Brain (organoid and tissue), 16 donors: ENCODE measurements at places on chromosomes 5 and 9.

GRCh38 chr9:68740561-68740960 lies 35.5 kb downstream of the PIP5K1B start:
- DNase-seq = no peak

DNA sequence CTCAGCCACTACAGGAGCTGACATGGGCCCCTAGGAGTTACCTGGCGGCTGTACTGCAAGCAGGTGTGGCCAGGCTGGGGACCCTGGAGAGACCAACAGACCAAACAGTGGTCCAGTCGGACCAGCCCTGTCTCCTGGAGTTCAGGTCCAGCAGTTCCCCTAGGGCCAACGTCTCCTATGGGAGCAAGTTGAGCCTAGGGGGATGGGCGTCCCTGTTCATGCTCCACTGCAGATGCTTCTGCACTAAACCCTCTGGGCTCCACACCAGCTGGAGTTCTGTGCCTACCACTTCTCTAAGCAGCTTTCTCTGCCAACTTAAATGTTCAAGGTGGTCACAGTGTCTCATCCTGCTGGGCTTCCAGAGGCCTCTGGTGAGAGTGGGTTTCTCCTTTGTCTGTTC lies 20.6 kb upstream of the OMD start:
- no peak for DNase-seq

DNA sequence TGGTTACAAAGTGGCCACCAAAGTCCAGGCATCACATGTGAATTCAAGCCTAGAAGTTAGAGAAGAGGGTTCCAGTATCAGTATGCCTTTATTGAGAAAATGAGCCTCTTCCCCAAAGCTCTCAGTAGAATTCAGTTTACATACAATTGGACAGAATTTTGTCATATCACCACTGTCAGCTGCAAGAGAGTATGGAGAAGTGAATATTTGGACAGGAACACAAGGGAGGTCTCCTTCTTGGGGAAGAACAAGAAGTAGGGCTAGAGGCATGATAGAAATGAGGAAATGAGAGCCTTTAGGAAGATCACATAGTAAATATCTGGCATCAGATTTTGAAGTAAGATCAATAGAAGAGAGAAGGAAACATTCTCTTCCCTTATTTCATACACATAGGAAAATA lies 27.8 kb upstream of the VLDLR start:
- DNase-seq = no peak

DNA sequence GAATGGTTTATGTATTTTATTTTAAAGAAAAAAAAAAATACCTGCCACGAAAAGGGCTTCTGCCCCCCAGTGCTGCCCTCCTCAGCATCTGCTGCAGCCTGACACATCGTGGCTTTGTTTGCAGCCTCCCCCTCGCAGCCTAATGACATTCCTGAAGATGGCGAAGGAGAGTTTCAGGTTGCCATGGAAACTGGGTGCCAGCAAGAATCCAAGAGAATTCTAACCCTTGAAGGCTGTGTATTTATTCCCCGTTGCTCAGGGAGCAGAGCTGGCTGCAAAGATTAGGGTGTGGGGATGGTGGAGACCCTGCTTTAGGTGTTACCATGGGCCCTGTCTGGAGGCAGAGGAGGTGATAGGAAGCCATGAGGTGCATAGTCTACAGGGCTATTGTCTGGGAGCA lies 126.6 kb downstream of the NSG2 start:
- DNase-seq = peak; percentile 96

DNA sequence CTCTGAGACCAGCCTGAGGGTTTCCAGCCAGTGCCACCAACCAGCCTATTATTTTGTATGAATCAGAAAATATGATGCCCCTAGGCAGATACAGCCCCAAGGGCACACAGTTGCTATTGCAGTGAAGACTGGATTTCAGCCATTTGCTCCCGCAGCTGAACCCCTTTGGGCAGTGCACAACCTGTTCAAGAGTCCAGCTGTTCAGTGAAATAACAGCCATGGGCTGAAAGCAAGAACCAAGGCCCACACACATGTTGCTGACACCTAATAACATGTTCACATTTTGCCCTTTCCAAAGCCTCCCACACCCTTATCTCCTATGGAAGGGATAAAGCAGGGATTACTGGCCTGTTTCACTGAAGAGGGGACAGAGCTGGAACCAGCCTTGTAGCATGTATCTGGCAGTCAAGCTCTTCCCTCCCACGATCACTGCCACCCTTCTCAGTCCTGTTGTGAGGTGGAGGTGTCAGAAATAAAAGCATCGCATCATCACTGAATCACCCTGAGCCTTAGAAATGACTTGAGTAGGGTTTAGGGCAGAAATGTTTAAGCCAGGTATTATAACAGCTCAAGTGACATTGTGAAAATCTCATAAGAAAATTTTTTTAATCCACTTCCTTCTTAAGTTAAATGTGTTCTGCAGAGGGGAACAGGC lies 137.1 kb upstream of the FSTL4 start:
- DNase-seq = no peak

DNA sequence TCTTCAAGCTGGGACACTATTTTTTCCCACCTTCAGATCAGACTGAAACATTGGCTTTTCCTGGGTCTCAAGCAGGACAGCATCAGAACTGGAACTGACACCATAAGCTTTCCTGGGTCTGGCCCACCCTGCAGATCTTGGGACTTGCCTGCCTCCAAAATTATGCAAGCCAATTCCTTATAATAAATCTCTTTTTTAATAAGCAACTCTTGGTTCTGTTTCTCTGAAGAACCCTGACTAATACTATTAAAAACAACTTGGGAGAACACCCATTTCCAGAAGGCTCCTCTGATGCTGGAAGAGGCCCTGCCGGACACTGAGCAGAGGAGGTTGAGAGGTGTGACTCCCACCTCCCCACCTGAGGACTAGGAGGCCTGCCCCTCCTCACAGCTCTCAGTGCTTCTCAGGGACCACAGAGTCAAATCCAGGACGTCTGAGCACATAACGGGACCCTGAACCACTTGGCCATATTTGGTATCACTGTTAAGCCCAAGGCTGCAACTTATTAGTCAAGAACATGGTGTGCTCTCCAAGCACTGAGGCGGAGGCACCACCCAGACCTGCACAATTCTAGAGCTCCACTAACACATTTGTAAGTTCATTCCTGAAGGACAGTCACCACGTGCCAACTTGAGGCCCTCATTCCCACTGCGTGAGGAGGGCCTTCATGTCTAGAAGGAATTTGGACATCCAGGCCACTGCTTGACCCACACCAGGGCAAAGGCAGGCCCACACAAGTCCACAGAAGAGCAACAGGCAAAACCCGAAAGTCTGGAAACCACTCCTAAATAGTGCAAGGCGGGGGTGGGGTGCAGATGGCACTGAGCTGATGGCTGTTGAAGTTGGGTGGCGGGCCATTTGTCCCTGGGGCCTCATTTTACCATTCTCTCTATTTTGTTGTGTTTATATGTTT lies 9.5 kb downstream of the SHC3 start:
- no peak for DNase-seq

DNA sequence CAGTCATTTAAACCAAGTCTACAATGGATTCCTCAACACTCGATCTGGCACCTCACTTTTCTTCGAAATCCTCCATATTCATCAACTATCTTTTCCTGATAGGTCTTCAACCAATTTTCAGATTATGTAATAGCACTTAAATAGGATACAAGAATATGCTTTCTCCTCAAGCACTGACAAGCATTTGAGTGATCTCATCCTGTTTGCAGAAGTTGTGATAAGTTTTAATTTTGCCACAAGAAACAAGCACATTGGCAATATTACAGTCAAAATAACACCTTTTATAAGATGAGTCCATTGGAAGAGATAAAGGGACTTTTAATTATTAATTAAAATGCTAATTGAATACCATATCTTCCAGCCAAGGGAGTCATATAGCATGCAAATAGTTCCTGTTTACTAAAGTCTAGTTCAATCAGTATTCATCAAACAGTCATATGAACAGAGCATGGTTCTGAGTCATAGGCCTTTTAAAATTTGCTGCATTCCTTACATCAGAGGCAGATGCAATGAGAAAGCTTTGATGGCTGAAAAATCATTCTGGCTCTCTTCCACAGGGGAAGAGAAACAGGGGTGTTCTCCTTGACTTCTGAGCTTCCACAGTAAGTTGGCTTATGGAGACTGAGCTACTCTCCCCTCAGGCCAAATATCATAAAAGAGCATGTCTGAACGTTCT lies 32.7 kb upstream of the ZCCHC9 start:
- DNase-seq = no peak

- DNase-seq = no peak
Observed at GRCh38 chr5:32223972-32224609, 50.0 kb upstream of the GOLPH3 start.

DNA sequence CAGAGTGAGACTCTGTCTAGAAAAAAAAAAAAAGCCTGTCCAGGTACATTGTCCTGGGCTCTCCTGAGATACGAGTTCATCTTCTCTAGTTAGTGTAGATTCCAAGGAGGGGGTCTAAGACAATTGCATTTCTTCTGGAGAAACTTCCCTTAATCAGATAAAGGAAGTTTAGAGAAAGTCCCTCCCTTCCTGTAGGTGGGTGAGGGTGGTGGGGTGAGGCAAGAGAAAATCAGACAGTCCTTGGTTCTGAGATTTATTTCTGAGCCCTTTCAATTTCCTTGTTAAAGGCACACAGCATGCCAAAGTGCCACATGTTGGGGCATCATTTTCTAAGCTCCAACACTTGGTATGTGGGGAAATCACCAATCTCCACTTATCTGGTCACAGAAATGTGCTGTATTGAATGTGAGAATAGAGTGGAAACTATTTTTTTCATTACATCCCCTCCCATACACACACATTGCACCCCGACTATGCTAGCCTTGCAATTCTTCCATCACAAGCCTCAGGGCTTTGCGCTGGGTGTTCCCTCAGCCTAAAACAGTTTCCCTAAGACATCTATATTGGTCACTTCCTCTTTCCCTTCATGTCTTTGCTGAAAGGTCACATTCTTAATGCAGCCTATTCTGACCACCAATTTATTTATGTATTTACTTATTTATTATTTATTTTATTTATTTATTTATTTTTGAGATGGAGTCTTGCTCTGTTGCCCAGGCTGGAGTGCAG lies 5.1 kb upstream of the TUT7 start:
- no peak for DNase-seq

- DNase-seq = no peak
Observed at GRCh38 chr9:20683351-20684034, 566 bp upstream of the FOCAD start.

GRCh38 chr5:1322036-1322900 lies 22.6 kb downstream of the CLPTM1L start:
- DNase-seq = no peak

DNA sequence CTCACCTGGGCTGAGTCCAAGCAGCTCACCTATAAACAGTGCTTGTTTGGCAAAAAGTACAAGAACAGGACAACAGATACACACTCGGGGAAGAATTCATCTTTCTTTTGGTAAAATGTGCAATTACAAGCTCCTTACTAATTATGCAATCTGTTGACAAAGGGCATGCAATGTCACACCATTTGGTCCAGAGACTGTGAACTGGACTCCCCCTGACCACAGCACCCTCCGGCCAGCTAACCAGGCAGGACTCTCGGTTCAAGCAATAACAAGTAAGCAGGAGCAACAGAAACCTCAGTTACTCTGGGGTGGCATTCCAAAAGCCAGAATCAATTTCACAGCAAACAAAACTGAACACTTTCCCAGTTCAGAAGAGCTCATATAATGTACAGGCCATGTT lies 113.8 kb downstream of the GNAQ start:
- DNase-seq = no peak

GRCh38 chr5:157570531-157571200 lies 4.9 kb downstream of the ADAM19 start:
- no peak for DNase-seq

GRCh38 chr5:149827546-149827945 lies 97.4 kb downstream of the PPARGC1B start:
- DNase-seq = peak; percentile 57

- DNase-seq = no peak
Observed at GRCh38 chr9:88179062-88179521, 40.8 kb upstream of the SPATA31C2 start.

DNA sequence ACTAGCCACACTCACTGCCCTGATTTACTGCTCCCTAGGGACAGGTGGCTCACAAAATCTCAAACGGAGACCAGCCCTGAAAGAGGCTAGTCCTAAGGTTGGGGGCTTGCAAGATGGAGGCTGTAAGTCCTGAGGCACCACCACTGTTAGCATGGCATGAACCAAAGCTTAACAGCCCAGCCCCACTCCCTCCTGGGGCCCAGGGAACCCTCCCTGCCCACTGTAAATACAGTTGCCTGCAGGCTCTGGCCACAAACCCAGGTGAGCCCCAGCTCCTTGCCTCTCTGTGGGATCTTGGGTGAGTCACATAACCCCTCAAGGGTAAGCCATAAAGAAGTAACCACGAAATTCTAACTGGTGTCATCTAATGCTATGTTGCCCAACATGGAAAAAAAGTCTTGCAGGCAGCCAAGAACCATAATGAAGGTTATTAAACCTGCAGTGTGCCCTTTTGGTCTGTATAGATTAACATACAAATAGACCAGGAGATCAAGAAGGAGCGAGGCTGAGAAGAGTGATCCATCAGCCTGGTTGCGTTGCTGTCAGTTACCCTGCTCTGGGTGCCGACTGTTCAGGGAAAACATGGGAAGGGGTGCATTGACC lies 1.7 kb upstream of the POMT1 start:
- no peak for DNase-seq
